ENCODE measurements at places on chromosomes 7 and 10. TPM values are rescaled to one million over a fixed set of nuclear protein-coding genes. Genes with fewer than 3 reads are reported as not detected.

- DNase-seq = no peak
Observed at GRCh38 chr10:70748305-70748704, 36.9 kb downstream of the TBATA start.

GRCh38 chr7:42080841-42081586 is 156.0 kb downstream of the GLI3 start:
- DNase-seq = no peak

GRCh38 chr10:34102893-34103506 is 712.1 kb downstream of the PARD3 start:
- no peak for DNase-seq

DNA sequence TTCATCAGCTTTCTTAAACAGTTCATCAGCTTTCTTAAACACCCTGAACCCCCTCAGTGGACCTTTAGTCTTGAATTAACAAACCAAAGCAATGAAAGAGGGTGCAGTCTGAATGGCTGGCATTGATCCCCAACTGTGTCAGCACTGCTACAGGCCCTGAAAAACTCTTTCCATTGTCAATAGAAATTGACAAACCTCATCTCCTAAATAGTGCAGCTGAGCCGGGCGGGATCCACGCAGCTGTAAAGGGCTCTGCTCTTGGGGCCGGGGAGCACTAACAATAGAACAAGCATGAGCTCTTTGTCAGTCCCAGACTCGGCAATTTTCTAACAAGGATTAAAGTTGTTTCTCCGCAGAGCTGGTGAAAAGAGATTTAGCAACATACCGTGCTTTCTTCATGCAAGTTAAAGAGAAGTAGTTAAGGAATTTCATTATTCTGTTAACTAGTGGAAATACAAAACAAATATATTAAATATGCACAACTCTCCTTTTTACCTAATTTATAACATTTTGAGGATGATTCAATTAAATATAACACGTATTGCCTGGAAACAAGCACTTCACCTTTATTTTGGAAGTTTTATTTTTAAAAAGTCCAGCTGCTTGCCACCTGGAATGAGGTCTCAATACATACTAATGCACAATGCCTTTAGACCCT is 24.7 kb upstream of the FEZF1 start:
- no peak for DNase-seq

- no peak for DNase-seq
Observed at GRCh38 chr7:2445898-2446555, 30.2 kb downstream of the GRIFIN start.

DNA sequence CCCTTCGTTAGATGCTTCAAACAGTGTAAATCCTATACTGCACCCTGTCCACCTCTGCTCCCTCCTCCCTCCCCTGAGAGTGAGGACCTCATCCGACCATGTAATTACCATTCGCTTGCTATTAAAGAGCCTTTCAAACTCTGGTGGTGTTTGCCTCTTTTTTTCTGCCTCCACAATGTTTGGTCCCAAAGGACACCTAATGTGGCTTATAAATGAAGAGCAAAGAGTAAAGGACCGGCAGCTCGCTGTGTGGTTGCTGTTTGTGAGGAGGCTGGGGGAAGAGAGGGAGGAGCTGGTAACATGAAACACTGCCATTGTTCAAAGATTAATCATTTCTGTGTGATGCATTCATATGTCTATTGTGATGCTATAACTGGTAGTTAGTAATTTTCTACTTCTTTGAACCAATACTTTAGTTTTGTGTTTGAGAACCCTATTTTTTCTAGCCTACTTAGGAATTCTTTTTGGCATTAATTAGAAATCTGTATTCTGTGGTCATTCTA is 27.9 kb downstream of the MTURN start:
- DNase-seq = no peak

GRCh38 chr7:18939771-18940592 is 177.5 kb downstream of the TWIST1 start:
- no peak for DNase-seq

DNA sequence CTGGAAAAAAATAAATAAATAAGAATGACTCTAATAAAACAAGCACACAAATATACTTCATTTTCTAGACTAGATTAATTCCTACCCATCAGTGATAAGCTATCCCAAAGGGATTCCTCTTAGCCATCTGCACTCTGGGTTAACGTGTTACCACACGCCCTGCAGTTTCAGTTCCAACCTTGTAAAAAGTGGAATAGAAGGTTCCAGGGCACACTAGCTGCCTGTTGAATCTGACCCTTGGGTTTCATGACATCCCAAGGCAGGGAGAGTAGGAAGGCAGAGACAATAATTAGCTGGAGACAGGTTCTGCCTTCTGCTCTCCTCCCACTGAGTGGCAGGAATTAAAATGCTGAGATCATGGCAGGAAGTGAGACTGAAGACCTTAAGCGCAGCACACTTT is 33.5 kb downstream of the SLC37A3 start:
- no peak for DNase-seq

DNA sequence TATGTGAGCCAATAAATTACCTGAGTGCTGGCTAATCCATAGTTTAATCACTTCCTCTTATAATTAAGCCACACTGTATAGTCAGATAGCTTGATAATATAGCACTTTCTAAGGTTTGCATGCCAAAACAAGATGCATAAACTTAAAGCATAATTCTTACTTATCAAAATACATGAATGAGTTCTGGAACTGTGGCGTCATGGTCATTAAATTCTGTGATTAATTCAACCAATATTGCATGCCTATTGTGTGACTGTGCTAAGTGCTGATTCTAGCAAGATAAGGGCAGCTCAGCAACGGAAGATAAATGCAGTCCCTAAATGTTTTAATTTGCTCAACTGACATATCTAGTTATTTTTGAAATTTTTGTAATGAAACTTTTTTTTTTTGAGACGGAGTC is 29.7 kb downstream of the HOXA1 start:
- peak; percentile 60 for DNase-seq

GRCh38 chr10:86775870-86776180 is 19.4 kb downstream of the BMPR1A start:
- DNase-seq = no peak

- DNase-seq = no peak
Observed at GRCh38 chr10:133109711-133110110, 22.0 kb downstream of the ADGRA1 start.

DNA sequence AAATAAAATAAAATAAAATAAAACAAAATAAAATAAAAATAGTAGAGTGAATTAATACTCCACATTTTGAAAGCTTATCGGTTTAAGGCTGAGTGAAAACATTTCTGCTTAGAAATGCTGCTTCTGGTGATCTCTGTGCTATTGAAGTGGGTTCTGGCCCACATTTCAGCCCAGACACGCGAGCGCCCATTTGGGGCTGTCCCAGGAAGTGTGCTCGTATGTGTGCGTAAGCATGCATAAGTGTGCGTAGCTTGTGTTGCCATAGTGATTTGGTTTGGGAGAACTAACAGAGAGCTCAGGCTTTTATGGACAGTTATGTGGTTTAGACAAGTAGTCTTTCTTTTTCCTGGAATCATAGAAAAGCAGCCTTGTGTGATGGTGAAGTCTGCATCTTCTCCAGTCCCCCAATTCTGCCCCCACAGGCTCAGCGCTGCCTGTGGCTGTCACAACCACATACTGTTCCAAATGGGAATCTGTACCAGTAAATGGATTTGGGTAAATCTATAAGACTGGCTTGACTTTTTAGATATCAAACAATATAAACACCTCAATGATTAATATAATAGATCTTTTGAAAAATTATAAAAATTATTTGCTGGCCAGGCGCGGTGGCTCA is 29.8 kb upstream of the PURB start:
- DNase-seq = no peak

GRCh38 chr10:131724169-131724545 is 176.7 kb upstream of the PPP2R2D start:
- no peak for DNase-seq

GRCh38 chr7:19119870-19120486 is 2.5 kb upstream of the TWIST1 start:
- no peak for DNase-seq

- no peak for DNase-seq
Observed at GRCh38 chr10:29297678-29298077, 8.8 kb downstream of the LYZL1 start.

DNA sequence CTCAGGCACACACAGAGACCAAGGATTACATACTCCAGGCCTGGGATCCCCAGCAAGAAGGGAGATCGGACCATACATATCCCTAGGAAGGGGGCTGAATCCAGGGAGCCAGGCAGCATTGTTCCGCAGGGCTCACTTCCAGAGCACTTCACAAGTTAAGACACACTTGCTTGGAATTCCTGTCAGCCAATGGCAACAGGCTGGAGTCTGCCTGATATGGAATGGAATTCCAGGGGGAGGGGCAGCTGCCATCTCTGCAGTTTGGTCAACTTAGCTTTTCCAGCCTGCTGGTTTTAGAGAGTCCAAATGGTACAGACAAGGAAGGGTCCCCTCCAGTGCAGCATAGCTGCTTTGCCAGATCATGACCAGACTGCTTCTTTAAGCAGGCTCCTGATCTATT is 290.0 kb upstream of the GLI3 start:
- no peak for DNase-seq

DNA sequence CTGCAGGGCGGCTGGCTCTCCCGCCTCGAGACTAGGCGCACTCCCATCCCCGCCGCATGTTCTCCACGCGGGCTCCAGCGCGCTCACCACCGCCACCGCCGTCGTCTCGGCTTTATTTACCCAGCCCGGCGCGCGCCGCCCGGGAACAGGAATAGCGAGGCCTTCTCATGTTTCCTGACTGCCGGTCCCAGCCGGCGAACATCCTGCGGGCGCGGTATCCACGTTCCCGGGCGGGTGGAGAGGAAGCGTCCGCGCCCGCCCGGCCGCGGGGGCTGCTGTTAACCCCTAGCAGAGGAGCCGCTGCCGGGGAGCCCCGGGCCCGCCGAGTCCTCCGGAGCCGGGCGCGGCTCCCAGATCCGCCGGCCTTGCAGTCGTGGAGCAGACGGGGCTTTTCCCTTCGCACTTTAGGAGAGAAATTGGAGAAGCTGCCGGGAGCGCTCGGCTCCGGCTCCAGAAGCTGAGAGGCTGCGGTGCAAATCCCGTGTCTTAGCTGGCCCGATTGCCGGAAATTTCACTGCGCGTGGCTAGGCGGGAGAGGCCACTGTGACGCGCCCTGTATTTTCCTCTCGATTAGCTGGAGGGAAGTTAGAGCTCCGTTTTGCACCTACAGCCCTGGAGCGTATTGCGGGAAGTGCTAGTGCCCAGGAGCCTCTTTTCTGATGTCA is at the start of gene MKX:
Gene MKX, minus strand, starts transcription at position 88 of the 665 bp plus-strand sequence. CDS start 2,404 bp downstream, outside the sequence.
- DNase-seq = no peak

- DNase-seq = no peak
Observed at GRCh38 chr10:20228729-20229128, 412.5 kb downstream of the PLXDC2 start.

GRCh38 chr10:131162866-131163843 is 148.4 kb downstream of the TCERG1L start:
- DNase-seq = no peak

DNA sequence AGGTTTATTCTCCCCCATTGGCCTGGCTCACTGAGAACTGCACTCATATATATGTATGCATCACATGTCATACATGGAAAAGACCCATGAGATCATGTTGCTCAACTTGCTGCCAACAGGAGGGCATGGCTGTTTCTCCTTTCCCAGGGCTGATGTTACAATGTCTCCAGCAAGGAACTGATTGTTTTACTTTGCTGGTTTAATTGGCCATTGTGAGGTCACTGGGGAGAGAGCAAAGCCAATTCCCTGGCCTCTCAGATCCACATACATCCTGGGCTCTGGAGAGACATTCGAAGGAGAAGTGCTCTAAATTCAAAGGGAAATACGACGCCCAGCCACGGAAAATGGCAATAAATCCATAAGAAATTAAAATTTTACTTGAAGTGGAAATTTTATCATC is 287.8 kb downstream of the WDR11 start:
- no peak for DNase-seq

DNA sequence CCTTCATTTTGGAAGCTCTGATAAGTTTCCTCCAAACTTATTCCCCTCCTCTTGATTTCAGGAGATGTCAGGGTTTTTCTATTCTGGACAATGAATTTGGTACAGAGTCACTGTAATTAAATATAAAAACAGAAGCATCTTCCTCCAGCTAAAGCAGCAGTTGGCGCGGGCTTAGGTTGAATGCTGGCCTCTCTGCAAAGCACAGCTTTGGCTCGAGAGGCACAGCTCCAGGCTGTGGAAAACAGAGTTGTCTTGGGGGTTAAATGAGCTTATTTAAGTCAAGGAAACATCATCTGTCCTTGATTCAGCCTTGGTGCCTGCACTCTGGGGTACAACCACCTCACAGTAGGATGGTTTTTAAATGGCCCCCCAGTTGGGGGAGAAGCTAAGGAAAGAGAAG is 35.0 kb upstream of the PDCD4 start:
- no peak for DNase-seq

- DNase-seq = no peak
Observed at GRCh38 chr7:149161241-149161848, 14.1 kb downstream of the ZNF398 start.

GRCh38 chr7:46852795-46853194 is 729.1 kb downstream of the TNS3 start:
- no peak for DNase-seq

DNA sequence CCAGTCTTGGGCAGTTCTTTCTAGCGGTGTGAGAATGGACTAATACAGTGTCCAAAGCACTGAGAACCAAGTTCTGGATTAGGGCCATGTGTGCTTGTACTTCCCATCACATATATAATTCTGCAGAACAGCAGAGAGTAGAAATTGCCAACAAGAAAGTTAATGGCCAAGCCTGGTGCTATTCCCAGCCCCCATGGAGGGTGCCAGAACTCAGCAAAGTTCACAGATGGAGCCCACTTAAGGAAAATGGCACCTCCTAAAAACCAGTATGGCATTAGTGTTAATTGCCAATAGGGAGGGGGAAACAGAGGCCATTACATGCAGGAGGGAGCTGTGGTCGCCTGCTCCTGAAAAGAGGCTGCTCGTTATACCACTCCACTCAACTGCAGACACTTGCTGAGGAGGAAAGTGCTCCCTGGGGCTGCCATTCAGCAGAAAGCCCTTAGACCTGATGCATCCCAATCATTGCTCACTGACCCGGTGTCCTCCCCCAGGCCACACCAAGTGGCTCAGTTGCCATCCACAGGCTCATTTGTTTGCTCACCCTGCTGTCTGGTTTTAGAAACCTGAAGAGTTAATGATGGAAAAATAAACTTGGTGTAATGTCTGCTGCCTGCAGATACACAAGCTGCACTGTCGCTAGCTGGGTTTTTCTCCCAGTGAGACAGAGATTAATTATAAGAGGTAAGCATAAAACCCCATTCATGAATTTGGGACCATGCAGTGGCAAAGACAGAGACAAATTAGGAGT is 280.6 kb downstream of the GFRA1 start:
- no peak for DNase-seq

The DEPP1 gene
- 31.7 TPM for total RNA-seq

The TFPI2 gene
- total RNA-seq = 18.0 TPM

The NPTX2 gene
- not detected for total RNA-seq

The ICA1 gene
- 6.4 TPM for total RNA-seq

The AS3MT gene
- total RNA-seq = not detected

The CCDC6 gene
- 13.3 TPM for total RNA-seq

The C10orf105 gene
- not detected for total RNA-seq

The PODXL gene
- total RNA-seq = 4.0 TPM

The PRR15 gene
- 1.2 TPM for total RNA-seq

The KEL gene
- total RNA-seq = 0.21 TPM

The ANKRD26 gene
- total RNA-seq = 6.9 TPM

The GBX1 gene
- total RNA-seq = not detected

The SLC26A4 gene
- total RNA-seq = 0.19 TPM

The CELF2 gene
- 0.72 TPM for total RNA-seq

The GPR141 gene
- total RNA-seq = not detected

The GPR26 gene
- not detected for total RNA-seq

Measured in H4 (cell line).